Endothelial cell (in vitro differentiated cells): ENCODE measurements at places on chromosomes 1 and 21. TPM values are rescaled to one million over a fixed set of nuclear protein-coding genes. Genes with fewer than 3 reads are reported as not detected.

Gene BRDT
- total RNA-seq = not detected

Gene HSPA6
- not detected for total RNA-seq

DNA sequence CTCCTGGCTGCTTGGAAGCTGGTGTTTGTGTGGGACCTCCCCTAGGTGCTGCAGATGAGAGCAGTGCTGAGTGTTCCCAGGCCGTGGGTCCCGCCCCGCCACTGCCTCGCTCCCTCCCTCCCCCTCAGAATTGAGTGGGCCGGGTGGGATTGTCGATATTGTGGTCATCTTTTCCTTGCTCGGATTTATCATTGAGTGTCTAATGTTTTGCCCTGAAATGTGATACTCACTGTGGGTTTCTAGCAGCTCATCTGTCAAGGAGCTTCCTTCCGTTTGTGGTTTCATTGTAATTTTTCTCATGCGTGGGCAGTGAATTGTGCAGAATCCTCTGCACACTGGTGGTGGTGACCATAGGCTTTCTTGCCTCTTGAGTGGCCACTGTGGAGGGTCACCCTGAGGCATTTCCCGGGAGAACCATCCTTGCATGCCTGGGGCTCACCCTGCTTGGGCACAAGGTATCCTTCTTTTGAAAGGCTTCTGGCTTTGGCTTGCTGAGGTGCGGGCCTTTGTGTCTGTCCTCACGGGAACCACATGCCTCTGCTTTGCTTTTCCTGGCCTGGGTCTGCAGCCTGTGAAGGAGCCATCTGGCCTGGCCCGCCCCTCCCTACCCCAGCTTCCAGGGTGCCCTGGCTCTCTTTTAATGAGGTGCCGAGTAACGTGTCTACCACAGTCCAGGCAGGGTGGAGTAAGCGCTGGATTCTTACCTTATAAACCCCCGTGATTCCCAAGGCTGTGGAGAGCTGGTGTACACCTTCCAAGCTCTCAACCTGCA is 25.6 kb downstream of the SLX9 start:
- no peak for DNase-seq
- H3K27ac ChIP-seq = no peak overlapping the region
- peaks cover 11% of the 10 kb centered on the region for H3K4me1 ChIP-seq
- no peaks in the 10 kb centered on the region for H3K36me3 ChIP-seq

- no peak overlapping the region for H3K4me3 ChIP-seq
- H3K27ac ChIP-seq = no peak overlapping the region
- H3K4me1 ChIP-seq = no peaks in the 10 kb centered on the region
- peaks cover 1% of the 10 kb centered on the region for H3K27me3 ChIP-seq
Observed at GRCh38 chr1:46102769-46103476, 29.5 kb downstream of the PIK3R3 start.

DNA sequence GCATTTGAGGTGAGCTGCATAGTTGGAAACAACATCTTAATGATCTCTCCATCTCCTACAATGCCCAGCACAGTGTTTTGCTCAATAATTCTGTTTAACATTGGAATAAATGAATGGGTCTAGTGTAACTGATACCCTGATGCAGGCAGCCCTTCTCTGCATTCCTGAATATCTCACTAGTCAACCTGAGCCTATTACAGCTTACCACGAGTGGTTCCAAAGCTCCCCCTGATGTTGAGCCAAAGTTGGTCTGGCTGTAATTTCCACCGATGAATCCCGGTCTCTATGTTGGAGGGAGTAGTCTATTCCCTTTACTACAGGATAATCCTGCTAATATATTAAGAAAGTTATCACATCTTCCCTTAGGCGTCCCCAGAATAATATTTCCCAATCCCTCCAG is 63.8 kb downstream of the ZBTB18 start:
- H3K27me3 ChIP-seq = no peaks in the 10 kb centered on the region
- no peak overlapping the region for H3K27ac ChIP-seq
- H3K4me3 ChIP-seq = no peak overlapping the region
- H3K4me1 ChIP-seq = no peaks in the 10 kb centered on the region
- no peak for DNase-seq

Gene PTAFR
- total RNA-seq = 0.72 TPM

DNA sequence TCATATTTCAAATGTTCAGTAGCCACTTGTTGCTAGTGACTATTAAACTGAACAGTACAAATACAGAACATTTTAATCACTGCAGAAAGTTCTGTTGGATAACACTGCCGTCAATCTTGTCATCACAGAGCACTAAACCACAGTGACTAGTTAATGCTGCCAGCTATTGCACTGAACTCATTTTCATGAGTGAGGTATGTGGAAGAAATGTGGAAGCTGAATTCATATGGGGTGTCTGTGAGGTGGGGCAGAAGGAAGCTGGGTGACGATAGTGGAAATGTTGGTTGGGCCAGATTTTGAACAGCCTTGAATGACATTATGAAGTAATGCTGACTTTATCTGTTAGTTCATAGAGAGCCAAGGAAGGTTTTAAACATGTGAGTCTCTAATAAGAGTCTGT is 49.6 kb downstream of the OSBPL9 start:
- DNase-seq = no peak
- no peak overlapping the region for H3K4me3 ChIP-seq
- H3K27me3 ChIP-seq = peaks cover 1% of the 10 kb centered on the region
- H3K4me1 ChIP-seq = peaks cover 16% of the 10 kb centered on the region
- no peak overlapping the region for H3K27ac ChIP-seq

GRCh38 chr1:237111807-237112206 is 69.8 kb downstream of the RYR2 start:
- H3K4me3 ChIP-seq = no peak overlapping the region
- no peak overlapping the region for H3K27ac ChIP-seq
- peaks cover 4% of the 10 kb centered on the region for H3K27me3 ChIP-seq

Gene CRNN
- not detected for total RNA-seq

DNA sequence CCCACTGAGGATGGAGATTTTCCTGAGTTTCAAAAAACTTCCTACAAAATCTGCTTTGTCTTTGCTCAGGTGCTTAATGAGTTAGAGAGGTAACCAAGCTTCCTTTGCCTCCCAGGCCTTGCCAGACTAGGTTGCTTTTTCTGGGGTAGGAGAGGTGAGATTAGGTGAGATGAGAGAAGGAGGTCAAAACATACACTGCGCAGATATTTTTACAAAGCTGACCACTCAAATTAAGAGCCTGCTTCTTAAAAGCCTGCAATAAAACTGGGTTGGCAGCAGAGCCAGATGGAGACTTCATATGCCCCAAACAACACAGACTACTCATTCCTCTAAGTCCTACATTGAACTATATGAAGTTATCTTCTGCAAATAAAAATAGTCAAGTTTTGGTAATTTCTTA is 352.5 kb downstream of the NUF2 start:
- H3K27ac ChIP-seq = no peak overlapping the region
- H3K36me3 ChIP-seq = no peaks in the 10 kb centered on the region
- no peak overlapping the region for H3K4me3 ChIP-seq
